ENCODE measurements at places on chromosomes 1 and 21.
A peak's percentile ranks its signal among the peaks of the same experiment; 100 is the strongest.

DNA sequence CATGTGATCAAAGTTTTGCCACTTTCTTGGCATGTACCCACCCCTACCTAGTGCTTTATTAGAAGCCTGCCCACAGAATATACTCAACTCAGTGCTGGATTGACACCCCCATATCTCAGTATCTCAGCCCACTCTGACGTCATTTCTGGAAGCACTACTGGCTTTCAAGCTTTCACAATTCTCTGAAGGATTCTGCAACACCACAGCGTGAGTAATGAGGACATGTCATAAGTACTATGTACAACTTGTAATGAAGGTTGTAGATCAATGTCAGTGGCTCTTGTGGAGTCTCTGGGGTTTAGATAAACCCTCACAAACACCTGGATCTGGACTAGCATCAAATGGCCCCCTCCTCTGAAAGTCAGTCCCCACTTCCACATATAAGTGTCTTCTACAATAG, 57.2 kb downstream of the TNFSF4 start:
- no peak for DNase-seq

DNA sequence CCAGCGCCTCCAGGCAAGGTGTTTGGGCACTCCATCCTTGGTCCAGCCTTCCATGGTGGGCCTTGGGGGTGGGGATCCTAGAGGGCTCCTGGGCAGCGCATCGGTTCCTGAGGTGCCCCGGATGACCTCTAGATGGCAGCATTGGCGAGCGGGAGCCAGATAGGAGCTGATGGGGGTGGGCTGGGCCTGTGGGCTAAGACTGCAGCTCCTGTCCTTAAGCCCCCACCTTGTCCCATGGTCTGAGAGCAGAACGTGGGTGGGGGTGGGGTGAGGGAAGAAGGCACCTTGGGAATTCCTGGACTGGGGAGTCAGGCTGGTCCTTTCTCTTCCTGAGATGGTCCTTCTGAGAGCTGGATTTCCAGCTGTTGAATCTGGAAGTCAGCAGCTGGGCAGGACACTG, 93.4 kb upstream of the CSF3R start:
- DNase-seq = peak; percentile 80

DNA sequence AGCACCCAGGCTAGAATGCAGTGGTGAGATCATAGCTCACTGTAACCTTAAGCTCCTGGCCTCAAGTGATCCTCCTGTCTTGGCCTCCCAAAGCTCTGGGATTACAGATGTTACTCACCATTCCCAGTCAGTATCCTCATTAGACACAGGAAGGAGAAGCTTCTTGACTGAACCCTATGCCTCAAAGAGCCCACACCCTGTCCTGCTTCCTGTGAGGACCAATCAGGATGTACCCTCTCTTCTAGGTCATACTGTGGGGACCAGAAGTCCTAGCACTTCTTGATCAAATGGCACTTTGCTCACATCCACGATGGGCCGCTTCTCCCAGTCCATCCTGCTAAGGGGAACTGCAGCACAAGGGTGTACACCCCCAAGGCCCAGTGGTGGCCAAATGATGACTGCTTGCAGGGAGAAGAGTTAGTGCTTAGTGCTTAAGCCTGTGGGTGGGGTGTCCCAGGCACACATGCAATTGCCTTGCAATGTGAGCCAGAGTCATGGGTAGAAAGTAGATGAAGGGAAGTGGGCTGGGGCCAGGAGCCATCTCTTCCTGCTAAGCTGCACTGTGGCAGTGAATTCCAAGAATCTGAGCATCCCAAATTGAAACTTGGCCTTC, 9.8 kb downstream of the CD34 start:
- DNase-seq = no peak

DNA sequence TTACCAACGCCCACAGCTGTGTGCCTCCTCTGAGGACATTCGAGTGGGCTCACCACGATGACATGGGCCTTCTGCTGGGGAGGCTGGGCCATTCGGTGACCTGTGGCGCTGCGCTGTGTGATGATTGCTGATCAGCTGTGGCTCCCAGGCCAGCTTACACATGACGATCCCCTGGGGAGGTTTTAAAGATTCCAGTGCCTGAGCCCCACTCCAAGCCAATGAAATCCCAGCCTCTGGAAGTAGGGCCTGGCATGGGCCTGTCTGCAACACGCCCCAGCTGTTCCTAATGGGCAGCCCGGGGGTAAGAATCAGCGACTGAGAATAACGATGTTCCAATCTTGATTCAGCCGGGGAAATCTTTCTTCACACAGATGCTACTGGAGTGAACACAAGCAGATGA, 153.7 kb downstream of the KCNJ6 start:
- no peak for DNase-seq

DNA sequence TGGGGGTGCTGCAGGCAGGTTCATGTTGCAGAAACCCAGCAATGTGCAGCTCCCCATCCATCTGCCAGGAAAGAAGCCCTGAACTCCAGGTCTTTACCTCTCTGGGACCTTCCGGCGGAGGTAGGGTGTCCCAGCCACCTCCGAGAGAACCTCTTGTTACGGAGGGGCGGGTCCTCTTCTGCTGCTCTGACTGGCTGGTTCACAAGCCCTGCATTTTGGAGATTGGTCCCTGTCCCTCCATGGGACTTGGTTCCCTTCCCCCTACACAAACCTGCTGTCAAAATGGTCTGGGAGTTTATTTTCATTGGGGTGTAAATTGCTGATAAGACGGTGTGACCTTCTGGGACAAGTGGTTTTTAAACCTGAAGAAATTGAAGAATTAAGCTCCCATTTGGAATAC, 8.0 kb upstream of the CELSR2 start:
- no peak for DNase-seq

DNA sequence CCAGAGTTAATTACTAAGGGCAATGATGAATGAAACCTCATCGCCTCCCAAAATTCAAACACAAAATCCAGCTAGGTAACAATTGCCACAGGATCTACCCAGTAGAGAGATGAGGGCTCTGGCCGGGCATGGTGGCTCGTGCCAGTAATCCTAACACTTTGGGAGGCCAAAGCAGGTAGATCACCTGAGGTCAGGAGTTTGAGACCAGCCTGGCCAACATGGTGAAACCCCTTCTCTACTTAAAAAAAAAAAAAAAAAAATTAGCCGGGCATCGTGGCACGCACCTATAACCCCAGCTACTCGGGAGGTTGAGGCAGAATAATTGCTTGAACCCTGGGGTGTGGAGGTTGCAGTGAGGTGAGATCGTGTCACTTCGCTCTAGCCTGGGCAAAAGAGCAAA, 15.8 kb downstream of the CD2 start:
- no peak for DNase-seq

Data from NCI-H1417 (cell line).